A172 (cell line): ENCODE measurements at places on chromosomes 6 and 20. TPM values are rescaled to one million over a fixed set of nuclear protein-coding genes. Genes with fewer than 3 reads are reported as not detected.

DNA sequence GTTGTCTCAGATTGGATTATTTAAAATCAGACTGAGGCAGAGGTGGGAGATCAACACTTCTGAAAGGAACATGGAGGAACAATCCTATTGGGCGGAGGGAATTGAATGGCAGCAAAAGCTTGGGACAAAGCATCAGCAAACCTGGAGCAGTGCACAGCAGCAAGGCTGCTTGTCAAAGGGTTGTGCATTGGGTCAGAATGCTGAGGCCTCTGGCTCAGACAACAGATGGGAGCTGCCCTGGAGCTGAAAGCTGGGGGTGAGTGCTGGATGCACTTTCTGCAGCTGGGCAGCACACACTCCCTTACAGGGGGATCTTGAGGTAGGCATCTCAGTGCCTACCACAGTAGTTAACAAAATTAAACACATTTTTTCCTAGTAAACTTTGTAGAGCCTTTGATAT is 634.4 kb upstream of the MMS22L start:
- no peak for DNase-seq

DNA sequence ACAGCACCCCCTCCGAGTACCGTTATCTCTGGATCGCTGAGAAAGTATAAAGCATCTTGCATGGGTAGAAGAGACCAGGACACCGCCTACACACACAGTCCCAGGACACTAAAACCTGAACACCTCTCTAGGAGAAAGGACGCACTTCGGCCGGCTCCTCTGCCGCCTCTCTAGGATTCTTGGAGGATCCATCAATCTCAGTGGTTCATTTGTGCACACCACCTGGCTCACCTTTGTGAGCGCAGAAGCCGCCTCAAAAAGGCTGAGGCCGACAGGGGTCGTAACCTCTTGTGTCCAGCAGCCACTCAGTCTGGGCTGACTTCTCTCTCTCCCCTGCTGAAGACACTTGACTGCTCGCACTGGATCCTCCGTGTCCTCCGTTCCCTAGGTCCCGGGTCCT is 13.5 kb downstream of the ZSCAN23 start:
- DNase-seq: no peak

- DNase-seq: no peak
Observed at GRCh38 chr6:124858564-124858963, 103.7 kb upstream of the RNF217 start.

DNA sequence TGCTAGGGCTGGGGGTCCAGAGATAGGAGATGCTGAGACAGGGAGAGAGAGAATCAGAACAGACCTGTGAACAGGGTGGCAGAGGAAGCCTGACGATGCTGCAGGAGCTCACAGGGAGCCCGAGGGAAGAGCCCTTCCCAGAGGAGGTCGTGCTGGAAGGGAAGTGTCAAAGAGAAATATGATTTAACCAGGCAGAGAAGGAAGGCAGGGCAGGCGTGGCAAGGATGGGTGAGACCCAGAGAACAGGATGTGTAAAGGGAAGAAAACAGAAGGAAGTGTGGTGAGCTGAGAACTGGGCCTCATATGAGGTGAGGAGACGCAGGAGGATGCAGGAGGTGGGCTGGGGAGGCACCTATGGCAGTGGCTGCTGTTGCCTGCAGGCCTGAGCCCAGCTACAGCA is 105.6 kb downstream of the ZDHHC14 start:
- no peak for DNase-seq

GRCh38 chr6:166485651-166486535 is 100.6 kb downstream of the RAMACL start:
- no peak for DNase-seq

The IMPG1 gene
- total RNA-seq: not detected in 2 replicates

The BMP6 gene
- total RNA-seq: 0.07 and 0.22 TPM in 2 replicates
